Calu3 (cell line): ENCODE measurements at places on chromosomes 7 and 10. TPM values are rescaled to one million over a fixed set of nuclear protein-coding genes. Genes with fewer than 3 reads are reported as not detected.

TMEM176A gene
- 1.5 and 6.1 TPM in 2 replicates for total RNA-seq

HOXA5 gene
- 8.3 and 10.6 TPM in 2 replicates for total RNA-seq

C10orf95 gene
- total RNA-seq, result 0.57 and 0.59 TPM in 2 replicates

NKX6-2 gene
- not detected in 2 replicates for total RNA-seq

KIAA1217 gene
- 46.2 and 49.2 TPM in 2 replicates for total RNA-seq

MOGAT3 gene
- not detected in 2 replicates for total RNA-seq

SYT15 gene
- 1.5 and 2.2 TPM in 2 replicates for total RNA-seq

IFIT1B gene
- total RNA-seq, result not detected in 2 replicates

CPN1 gene
- total RNA-seq, result not detected in 2 replicates

EBLN1 gene
- not detected in 2 replicates for total RNA-seq

FAM24B gene
- 5.1 and 6.3 TPM in 2 replicates for total RNA-seq

STRA8 gene
- not detected in 2 replicates for total RNA-seq
